ENCODE measurements at places on chromosomes 16 and 17.

DNA sequence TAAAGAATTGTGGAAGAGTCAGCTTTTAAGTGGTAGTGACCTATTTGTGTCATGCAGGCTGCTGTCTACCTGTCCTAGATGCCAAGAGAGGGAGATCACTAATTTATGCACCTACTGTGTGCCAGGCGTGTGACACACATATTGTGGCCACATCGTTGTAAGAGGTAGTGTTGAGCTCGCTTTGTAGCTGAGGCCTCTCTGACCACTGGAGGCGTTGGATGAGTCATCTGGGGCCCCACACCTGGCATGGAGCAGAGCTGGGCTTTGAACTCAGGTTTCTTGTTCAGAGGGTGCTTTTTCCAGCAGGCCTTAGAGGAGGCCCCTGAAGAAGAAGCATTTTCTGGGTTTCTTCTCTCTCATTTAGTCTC lies 52.3 kb upstream of the LGALS9 start:
- DNase-seq: peak; percentile 44

DNA sequence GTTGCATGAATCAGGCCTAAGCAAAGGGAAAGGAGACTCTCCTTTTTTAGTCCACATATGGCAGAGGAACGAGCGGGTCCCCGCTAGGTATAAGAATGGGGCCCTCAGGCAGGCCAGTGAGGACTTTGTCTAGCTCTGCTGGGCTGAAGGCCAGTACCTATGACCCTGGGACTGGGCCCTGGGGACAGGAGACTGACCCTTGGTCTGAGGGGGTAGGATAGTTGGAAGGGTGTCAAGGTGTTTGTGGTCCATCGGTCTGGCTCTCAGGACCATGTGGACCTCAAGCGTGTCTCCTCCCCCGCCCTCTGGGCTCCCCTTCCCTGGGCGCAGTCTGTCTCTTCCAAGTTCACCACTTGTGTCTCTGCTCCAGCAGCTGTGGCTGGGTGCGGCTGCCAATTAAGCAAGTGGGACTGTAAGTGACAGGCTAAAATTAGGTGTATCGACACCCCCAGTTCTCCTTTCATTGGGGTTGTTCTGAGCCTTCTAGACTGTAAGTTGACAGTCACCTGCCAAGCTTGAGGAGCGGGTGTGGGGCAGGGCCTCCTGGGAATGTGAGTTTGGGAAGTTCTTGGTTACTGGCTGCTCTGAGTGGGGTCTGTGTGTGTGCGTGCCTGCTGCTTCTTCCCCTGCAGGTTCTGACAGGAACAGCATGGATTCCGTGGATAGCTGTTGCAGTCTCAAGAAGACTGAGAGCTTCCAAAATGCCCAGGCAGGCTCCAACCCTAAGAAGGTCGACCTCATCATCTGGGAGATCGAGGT lies 24.5 kb downstream of the AKAP1 start:
- peak; percentile 41 for DNase-seq

- no peak for DNase-seq
Observed at GRCh38 chr17:35900708-35901480, 20.7 kb upstream of the CCL5 start.

GRCh38 chr17:27543958-27544349 lies 87.0 kb upstream of the LGALS9 start:
- no peak for DNase-seq

DNA sequence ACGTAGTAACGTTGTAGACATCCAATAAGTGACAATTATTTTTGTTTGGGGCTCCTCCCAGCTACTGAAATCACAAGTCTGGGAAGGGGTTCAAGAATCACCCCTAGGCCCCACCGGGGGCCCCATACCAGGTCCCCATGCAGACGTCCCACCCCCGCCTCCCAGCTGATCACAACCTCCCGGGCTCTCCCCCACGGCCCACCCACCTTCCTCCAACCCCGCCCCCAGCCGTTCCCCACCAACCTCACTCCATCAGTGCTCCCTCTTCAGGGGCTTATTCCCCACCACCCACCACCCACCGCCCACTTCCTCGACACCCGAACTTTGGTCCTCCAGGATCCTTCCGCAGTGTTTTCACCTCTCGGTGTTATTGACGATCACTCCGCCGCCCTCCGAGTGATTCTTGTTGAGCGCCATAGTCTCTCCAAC lies 240 bp downstream of the WBP2 start:
- no peak for DNase-seq

- DNase-seq: no peak
Observed at GRCh38 chr16:77398495-77398894, 36.3 kb downstream of the ADAMTS18 start.

DNA sequence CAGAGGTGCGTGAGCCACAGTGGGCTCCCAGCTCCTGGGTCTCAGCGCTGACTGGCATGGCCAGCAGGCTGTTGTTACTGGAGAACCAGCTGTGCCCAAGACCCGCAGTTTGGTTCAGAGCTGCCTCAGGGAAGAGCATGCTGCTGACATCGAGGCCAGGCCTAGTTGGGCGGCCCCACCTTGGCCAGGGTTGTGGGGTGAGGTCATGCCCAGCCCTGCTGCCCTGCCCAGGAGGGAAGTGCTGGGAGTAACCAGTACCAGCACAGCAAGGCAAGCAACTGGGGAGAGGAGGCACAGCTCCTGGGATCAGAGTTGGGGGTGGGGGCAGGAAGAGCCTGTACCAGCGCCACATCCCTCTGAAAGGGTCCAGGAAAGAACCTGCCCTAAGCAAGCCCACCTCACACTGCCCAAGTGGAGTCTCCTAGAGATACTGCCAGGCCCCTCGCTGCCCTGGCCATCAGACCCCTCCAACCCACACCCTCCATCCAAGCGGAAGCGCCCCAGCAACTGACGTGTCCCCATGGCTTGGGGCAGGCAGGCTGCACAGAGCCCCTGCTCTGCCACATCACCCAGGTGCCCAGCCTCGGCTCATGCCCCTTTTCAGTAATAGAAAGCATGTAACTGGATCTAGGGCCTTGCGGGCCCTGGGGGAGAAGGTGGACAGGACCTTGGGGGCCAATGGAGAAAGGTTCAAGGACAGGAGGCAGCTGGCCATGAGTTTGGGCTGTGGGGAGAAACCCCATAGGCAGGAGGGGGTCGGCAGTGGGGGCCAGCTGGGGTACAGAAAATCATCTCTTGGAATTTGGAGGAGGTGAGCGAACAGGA lies 990 bp downstream of the DOK4 start:
- no peak for DNase-seq

- DNase-seq: no peak
Observed at GRCh38 chr16:53166099-53166498, 111.3 kb downstream of the CHD9 start.

DNA sequence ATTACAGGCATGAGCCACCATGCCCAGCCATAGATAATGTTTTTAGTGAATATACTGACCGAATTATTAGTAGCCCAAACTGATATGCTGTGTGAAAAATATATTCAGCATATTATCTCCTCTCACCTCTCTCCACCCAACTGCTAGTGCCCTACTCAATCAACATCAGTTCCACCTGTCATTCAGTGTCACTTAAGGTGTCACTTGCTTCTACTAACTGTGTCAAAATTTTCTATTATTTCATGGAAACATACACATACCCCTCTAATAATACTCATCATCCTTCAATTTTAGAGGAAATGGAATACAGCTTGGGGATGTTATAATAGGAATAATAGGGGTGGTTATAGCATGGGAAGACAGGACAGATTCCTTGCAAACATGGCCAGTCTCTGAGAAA lies 12.6 kb downstream of the EFCAB3 start:
- no peak for DNase-seq

DNA sequence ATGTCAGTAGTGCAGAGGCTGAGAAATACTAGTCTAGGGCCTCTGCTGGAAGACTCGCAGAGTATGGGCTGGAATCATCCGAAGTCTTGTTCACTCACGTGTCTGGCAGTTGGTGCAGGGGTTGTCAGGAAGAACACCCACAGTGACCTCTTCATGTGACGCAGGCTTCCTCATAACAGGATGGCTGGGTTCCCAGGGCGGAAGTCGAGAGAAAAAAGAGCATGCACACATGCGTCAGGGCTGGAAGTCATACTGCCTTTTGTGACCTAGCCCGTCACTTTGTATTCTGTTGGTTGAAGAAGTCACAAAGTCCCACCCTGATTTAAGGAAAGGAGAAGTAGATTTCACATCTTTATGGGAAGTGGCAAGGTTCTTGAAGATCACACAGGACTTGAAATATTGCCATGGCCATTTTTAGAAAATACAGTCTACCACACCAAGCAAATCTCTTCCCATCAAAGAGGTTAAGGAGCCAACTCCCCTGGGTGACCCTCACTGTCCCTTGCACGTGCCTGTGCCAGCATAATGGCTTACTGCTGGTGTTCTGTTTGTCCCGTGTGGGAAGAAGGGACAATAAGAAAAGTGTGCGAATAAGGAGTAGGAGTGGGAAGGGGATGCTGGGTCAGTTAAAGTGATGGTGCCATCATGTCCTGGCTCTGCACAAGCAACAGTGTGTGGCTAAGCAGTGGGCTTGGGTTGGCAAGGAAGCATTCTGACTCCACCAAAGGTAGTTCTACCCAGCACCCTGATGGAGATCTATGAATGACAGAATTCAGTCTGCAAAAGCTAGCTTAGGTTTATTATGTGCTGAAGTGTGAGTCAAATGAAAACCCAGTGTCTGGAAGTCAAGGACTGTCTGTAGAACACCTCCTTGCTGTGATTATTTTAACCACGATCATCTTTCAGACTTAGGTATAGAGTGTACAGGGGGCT lies 28.1 kb downstream of the HEATR3 start:
- DNase-seq: peak; percentile 21

- DNase-seq: no peak
Observed at GRCh38 chr17:34760931-34761495, 181.6 kb downstream of the TMEM132E start.

DNA sequence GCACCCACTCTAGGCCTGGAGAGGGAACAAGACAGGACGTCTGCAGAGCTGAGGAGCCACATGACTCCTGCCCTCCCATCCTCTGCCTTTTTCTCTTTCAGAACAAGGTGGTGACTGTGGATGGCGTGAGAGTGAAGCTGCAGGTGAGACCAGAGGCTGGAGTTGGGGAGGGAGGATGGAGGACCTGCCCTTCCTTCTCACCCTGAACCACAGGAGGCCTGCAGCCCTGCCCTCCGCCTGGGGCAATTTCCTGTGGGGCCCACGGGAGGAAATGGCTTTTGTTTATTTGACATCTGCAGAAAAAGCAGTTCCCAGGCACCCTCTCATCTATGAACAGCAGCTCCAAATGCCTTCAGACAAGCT lies 5.1 kb downstream of the RAB37 start:
- DNase-seq: peak; percentile 92

GRCh38 chr16:22186517-22186916 lies 19.6 kb upstream of the EEF2K start:
- peak; percentile 42 for DNase-seq

GRCh38 chr16:52463904-52464303 lies 83.0 kb downstream of the TOX3 start:
- no peak for DNase-seq

- no peak for DNase-seq
Observed at GRCh38 chr17:27878776-27879562, 14.2 kb downstream of the LYRM9 start.

DNA sequence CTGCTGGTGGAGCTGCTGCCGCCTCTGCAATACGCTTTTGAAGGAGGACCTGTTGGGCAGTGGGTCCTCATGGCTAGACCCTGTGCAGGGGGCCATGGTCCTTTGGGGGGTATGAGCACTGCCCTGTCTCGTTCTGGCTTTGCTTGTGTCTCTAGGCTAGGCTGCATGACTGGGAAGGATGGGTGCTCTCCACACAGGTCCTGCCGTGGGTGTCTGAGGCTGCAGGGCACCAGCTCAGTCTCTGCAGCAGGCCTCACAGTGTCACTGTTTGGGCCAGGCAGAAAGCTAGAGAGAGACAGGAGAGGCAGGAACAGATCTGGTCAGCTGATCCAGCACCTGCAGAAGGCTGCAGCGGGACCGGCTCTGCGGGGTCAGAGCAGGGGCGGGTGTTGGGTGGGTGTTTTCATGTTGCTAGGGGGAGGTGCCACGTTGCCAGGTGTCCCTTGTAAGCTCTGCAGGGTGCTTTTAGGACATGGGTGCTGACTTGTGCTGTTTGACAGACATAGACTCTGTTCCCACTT lies 111.4 kb downstream of the SNX29 start:
- no peak for DNase-seq
